SIG-M5 (cell line): ENCODE measurements at places on chromosomes 4 and X.

GRCh38 chr4:169175476-169175875 lies 95.3 kb downstream of the SH3RF1 start:
- DNase-seq, result no peak

GRCh38 chrX:57904176-57904880 lies 5.9 kb downstream of the ZXDA start:
- no peak for DNase-seq

DNA sequence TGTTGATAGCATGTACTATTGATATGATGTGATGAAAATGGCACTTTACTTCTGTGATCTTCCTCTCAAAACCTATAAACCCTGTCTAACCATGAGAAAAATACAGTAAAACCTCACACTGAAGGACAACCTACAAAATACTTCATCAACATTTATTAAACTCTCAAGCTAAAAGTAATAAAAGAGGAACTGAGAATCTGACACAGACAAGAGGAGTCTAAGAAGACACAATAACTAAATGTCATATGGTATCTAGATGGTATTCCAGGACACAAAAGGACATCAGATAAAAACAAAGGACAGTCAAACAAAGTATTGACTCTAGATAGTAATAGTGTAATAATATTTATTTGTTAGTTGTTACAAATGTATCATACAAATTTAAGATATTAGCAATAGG lies 655.3 kb downstream of the SH3BGRL start:
- DNase-seq, result no peak

GRCh38 chr4:42673082-42673425 lies 16.1 kb upstream of the ATP8A1 start:
- no peak for DNase-seq

- no peak for DNase-seq
These were observed 278.6 kb upstream of the ITM2A start for GRCh38 chrX:79645749-79646148.

GRCh38 chr4:8854931-8855330 lies 16.7 kb downstream of the HMX1 start:
- no peak for DNase-seq

DNA sequence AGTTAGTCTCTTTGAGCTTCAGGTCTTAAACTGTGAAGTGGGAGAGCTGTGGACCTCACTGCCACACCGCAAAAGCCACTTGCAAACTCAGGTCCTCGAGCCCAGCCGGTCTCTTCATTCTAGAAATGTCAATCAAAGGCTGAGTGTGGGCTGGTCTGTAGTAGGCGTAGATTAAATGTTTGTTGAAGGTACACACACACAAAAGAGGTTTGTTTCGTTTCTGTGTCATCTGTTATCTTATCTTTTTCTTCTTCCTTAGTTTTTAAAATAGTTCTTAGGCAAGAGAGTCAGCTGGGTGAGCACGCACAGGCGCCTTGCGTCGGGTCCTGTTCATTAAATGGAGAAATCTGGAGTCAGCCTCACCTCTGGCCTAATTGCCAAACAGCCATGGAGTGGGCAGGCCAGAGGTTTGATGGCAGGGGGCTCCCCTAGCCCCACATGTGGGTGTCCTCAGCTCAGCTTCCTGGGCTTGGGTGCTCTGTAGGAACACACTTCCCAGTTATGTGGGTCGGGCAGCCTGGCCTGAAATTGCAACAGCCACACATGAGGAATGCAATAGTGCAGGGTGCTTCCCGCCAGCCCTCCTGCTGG lies 836 bp upstream of the PSAPL1 start:
- DNase-seq, result no peak

- peak; percentile 80 for DNase-seq
These were observed 162.1 kb downstream of the SMIM20 start for GRCh38 chr4:26076000-26076587.

DNA sequence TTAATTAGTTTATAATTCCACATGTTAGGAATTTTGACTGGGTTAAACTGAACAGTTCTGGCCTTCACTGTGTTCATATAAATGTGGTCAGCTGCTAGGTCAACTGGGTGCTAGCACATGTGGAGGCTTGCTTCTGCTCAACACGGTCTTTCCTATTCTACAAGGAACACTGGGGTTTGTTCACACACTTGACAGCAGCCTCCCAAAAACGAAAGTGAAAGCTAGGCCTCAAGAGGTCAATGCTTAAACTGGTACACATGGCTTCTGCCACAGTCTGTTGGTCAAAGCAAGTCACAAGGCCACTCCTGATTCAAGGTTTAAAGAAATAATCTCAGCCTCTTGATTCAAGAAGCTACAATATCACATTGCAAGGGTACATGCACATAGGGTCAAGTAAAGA lies 126.5 kb downstream of the QDPR start:
- DNase-seq, result no peak

- DNase-seq, result no peak
These were observed 52.7 kb downstream of the ADGRA3 start for GRCh38 chr4:22463179-22463578.

DNA sequence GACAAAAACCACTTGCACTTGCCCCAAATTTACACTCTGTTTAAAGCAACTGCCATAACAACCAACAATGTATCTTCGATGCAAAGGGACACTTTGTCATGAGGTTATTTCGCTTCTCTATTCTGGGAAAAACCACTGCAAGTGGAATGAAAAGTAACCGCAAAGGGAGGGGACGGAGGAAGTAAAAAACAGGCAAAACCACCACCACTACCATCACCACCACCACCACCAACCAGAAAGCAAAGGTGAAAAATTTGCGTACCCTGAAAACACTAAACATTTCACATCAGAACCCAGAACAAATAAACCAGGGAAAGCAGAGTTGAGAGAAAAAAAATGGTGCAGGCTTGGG lies 1.2 kb upstream of the N4BP2 start:
- DNase-seq, result peak; percentile 71

DNA sequence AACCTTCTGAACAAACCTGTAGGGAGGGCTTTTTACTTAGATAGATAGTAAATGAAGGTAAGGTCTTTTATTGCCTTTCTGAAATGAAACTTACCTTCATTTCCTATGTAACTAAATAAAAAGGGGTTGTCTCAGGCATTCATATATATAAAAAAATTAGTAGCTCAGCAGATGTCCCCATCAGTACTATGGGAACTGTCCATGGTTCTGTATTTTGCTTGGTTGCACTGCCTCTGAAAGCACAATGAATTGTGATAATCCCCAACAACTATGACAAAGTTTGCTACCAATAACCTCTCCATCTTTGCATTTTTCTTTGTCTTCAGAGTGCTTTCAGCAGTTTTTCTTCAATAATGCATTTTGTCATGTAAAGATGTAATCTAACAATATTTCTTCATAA lies 222.4 kb downstream of the SLIT2 start:
- DNase-seq, result no peak

GRCh38 chrX:17697191-17697590 lies 40.1 kb upstream of the SCML1 start:
- DNase-seq, result no peak

- no peak for DNase-seq
These were observed 106.6 kb upstream of the ATP6AP2 start for GRCh38 chrX:40474205-40474626.

- no peak for DNase-seq
These were observed 13.8 kb downstream of the CXCL13 start for GRCh38 chr4:77619408-77619807.

DNA sequence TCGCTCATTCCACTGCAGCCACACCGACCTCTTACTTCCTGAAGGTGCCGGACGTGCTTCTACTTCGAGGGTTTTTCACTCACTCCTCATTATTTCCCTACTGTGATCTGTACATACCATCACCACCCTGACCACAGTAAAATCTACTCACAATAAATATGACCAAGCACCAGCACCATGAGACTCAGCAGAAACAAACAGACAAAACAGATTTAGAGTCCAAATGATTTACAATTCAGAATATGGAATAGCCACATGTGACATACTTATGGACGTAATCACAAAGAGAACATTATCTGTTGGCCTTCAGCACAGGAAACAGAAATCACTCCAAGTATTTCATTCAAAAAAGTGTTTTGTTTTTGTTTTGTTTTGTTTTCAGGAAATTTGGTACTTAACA lies 16.1 kb upstream of the KLB start:
- DNase-seq, result no peak

DNA sequence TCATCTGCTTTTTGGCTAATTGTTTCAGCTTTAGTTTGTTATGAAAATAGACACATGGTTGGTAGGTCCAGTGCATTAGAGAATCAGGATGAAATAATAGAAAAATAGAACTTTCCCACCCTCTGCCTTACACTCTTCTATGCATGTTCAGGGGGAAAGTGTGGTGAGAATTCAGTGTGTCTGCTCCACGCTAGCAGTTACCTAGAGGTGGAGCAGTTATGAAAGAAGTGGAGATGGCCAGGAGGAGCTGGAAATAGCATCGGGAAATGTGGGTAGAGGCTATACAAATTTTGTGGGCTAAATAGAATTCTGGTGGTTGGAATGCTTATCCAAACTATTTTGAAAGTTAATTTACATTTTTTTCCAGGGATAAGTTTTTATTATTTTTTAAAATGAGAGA lies 91.4 kb upstream of the MAD2L1 start:
- DNase-seq, result no peak

GRCh38 chrX:10387011-10387410 lies 230.2 kb downstream of the CLCN4 start:
- no peak for DNase-seq

DNA sequence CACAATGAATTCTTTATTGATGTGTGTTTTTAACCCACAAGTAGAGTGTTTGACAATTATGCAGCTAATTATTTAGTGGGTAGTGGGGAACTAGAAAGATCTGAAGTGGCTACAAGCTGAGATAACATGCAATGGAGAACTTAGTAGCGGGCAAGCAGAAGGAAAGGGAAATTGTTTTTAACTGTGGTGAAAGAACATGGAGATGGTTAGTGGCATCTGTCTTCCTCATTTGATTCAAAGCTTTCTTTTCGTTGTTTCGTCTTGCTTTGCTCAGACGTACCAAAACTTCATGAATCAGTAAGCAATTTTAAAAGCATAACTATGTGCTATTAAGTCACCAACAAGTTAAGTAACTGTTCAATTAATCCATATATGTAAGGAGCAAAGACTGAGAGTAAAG lies 169.9 kb downstream of the BANK1 start:
- DNase-seq, result no peak

DNA sequence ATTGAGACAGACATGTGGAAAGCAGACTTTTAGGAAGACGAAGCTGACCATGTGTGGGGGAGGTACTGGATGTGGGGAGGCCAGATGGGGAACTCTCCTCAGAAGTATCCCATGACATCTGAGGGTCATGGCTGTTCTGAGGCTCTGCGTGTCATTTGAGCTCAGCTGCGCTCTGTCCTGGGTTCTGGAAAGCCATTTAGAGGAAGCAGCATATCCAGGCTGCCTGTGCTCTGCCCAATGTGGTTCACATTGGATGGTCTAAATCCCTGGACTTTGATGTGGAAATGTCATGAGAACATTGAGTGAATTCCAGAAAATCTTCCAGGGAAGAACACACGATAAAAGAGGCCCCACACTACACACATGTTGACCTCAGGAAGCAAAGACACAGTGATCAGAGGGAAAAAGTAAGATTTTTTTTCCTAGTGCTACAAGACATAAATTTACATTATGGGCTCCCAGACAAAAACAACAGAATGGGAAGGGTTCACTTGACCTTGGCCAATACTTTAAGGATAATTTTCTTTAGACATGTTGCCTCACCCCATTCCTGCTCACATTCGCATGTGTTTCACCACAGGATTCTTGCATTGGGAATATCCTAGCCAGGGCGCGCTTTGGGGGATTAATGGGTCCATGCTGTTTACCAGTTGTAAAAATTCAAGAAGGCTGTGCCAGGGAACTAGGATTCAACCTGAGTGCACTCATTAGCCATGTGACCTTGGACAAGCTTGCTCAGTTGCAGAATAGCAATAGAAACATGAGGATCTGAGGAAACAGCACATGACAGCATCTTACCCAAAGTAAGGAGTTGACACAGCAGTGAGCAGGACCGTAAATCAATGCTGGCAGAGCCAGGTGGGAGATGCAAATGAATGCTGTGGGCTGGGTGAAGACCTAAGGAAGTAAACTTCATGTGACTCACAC lies 73.2 kb upstream of the C1QTNF7 start:
- DNase-seq, result no peak

DNA sequence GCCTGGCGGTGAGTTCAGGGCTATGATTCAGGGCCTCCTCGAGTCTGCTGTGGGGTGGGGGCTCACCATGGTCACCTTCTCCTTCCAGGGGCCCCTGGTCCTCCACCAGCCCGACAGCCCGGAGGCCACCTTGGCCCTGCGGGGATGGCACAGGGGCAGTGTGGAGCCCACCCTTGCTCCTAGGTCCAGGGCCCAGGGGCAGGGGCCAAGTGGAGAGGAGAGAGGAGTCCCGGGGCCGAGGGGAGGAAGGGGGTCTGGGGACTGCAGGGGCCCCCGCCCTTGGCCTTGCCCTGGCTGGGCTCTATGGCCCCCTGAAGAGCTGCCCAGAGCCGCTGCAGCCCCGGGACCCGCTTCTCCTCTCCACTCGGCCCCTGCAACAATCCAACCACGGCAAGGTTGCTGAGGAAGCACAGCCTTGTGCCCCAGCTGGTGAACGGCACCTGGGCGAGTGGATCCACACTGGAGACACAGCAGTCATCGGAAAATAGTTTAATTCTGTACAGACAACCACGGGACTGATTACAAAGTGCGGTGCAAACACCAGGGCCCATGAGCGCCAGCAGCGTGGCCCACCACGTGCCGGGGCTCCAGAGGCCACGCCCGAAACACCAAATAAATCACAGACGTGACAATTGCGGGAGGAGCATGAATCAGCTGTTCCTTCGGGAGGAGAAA lies 23.0 kb upstream of the CPLX1 start:
- DNase-seq, result no peak

DNA sequence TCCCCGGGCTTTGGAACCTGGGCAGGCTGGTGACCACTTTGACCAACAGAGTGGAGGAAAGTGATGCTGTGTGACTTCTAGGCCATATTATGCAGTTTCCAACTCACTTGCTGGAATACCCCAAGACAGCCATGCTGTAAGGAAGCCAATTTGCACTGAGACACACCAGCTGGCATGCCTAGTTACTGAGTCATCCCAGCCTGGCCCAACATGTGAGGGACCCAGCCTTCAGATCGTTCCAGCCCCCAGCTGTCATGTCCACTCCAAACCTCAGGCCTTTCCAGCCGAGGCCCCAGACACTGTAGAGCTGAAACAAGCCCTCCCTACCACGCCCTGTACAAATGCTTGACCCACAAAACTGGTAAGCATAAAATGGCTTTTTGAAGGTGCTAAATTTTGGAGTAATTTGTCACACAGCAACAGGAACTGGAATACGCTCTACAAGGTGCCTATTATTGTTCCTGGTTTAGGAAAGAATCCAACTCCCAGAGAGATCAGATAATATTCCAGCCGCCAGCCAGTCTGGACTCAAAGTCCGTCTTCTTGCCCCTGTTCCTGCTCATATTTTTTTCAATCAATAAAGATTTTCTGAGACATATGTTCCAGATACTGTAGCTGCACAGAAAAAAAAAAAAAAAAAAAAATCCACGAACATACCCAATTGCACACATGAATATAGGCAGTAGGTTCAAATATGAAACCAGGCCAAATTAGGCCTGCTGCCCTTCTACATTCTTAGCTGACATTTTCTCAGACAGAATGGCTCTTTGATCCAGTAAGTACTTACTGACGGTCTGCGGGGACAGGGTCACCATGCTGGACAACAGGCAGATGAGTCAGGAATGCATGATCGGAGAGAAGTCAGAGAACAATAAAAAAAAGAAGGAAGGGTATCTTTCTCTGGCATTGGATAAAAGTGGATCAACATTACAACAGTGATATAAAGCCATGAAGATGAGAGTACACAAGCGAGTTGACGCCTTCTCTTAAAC lies 35.1 kb downstream of the SH3KBP1 start:
- no peak for DNase-seq
